Stimulated activated CD4-positive, alpha-beta T cell treated with anti-CD3 and anti-CD28 coated beads, TNF-alpha, amount 100 ng/mL, for 1 hour (primary cell): ENCODE measurements at places on chromosomes 5 and 9.

DNA sequence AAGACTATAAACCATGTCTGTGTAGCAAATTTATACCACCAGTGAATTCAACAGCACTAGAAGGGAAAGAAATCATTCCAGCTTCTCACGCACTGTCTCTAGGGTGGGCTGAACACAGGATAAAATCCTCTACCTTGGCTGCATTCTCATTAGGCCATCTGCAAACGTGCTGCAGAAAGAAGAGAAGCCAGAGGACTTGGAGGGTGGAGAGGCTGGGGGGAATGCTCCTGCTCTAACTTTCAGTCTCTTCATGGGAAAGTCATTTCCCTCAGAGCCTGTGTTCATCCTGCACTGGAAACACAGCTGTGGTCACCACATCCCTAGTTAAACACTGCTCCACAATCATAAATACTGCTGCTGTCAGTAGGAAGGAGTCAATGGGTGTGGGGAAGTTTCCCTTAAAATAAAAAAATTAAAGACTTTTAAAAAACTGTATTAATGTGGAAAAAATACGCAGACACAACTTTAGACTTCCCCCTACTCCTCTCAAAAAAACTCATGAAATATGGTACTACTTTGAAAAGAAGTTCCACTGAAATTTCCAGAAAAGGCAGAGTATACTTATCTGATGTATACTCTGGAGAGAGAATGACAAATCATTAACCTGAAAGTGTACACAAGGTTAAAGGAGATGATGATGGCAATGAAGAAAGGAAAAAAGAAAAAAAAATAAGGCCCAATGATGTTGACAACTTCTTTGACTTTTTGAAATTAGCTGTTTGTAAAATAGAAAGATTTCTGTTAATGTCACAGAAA lies 46.8 kb downstream of the LHFPL2 start:
- no peak for DNase-seq

GRCh38 chr5:179253730-179254129 lies 91.5 kb downstream of the ADAMTS2 start:
- no peak for DNase-seq

DNA sequence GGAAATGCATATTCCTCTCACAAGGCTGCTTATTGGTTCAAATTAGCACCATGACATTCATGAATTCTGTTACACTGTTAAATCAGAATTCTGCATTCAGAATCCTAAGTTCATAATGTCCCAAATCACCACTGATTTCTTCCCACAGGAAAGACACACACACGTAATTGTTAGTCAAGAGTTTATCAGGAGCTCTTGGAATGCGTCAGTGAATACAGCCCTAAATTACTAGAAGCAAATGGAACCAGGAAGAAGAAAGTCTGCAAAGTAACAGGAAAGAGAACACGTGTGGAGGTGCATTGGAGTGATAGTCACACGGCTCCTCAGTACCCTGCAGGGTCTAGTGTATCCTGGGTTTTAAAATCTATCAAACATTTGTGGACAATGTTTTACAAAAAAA lies 110.2 kb downstream of the ANXA2R start:
- DNase-seq = no peak

DNA sequence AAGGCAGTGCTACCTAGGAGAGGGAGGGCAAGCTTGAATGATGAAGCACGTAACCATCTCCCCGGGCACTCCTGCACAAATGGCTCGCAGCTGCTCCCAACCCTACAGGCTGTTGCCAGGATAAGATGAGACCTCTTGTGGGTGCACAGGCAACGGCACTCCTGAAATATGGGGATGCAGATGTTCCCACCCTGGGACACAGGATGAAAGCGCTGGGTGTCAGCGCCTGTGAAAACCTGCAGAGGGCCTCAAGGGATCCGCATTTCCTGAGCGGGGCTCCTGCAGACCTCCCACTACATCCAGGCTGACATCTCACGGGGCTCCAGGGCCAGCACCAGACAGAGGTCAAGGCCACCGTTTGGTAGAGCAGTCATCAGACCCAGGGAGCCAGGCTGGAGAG lies 60.7 kb downstream of the SMIM23 start:
- DNase-seq = no peak

DNA sequence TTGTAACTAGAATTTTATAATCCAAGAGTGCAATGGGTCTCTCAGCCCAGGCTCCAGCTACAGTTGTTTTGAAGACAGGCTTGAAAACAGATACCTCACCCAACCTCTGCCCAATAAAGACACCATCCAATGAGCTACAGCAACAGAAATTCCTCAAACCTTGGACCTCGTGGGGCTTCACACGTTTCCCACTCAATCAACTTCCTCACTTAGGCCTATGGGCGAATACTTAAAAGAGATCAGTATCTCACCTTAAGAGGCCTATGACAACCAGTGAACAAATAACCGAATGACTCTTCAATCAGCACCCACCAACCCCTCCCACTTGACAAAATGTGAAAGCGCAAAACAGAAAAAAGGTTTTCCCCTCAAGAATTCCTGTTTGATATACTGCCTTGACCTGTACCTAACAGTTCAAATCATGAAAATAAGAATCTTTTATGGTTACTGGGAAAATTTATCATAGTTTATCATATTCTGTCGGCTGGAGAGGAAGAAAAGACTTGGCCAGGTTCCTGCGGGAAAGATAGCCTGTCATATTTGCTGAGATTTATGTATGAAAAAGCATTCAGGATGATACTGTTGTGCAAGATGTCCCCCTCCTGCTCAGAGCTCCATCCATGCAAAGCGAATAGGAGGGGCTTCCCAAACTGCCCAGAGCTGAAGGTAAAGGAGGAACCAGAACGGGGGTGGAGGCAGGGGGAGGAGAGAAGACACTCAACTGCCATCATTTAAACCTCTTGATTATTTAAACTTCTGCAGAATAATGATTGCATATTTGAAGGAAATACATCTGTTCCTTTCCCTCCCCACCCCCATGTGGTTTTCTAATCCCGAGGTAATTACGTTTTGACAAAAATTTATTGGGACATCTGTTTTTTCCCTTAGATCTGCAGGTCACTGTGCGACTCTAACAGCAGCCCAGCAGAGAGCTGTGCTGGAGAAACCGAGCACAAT lies 256.3 kb downstream of the NFIB start:
- DNase-seq = no peak

DNA sequence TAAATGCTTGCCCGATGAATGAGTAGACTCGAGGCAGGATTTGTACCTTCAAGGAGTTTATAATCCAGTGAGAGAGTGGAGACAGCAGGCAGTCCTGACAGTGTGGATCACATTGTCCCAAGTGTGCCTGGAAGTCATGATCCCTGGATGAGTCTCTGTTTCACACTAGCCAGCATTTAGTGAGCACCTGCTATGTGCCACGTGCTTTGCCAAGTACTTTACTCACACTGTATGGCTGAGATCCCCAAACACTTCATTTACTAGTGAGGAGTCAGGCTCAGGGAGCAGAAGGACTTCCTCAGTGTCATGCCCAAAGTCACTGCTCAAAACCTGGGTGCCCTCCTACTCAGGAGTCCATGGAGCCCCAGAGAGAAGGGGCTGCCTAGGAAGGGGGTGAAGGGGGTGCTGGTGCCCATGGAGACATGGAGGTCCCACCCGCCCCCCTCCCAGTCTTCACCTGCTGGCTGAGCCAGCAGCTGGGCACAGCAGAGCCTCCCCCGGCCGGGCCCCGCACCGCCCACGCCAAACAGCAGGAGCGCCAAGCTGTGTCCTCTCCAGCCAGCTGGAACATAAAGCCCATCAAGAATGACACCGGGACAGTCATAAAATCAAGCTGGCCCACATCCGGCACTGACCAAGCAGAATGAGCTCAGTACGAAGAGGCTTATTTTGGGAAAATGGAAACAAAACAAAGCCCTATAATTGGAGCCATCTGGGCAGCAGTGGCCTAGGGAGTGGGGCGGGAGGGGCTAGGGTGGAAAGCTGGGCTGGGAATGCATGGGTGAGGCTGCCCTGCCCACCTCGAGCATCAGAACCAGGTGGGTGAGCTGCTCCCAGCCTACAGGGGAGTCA lies 10.6 kb downstream of the LAMC3 start:
- DNase-seq = no peak

GRCh38 chr5:170411100-170411499 lies 21.9 kb upstream of the KCNMB1 start:
- no peak for DNase-seq

GRCh38 chr9:109455861-109456260 lies 42.2 kb downstream of the PTPN3 start:
- no peak for DNase-seq
